Activated naive CD4-positive, alpha-beta T cell treated with anti-CD3 and anti-CD28 coated beads, Interleukin-2, amount 50 U/mL, for 16 hours (primary cell): ENCODE measurements at places on chromosomes 1 and 21.
A peak's percentile ranks its signal among the peaks of the same experiment; 100 is the strongest.

GRCh38 chr1:164064501-164064900 lies 494.5 kb upstream of the PBX1 start:
- no peak for DNase-seq

DNA sequence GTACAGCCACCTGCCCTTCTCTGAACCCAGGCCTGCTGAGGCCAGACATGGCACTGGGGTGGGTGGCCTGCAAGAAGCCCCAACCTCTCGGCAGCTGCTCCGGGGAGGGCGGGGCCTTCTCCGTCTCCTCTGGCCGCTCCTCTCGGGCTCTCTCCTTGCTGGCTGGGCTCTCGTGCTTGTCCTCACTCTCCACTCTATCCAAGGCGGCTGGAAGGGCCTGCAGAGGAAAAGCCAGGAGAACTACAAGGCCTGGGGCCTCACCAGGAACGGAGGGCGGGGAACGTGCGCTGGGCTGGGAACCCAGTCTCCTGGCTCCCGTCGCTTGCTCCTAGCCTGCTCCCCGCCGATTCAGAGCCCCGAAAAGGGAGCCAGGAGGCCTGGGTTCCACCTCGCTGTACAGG lies 59.1 kb downstream of the CHD5 start:
- DNase-seq, result no peak

GRCh38 chr1:9449110-9449627 lies 90.1 kb upstream of the SLC25A33 start:
- DNase-seq, result no peak

GRCh38 chr1:212586206-212587015 lies 22.1 kb upstream of the ATF3 start:
- no peak for DNase-seq

GRCh38 chr1:47919113-47919833 lies 77.9 kb downstream of the TRABD2B start:
- no peak for DNase-seq

- DNase-seq, result no peak
Measured at GRCh38 chr21:38042246-38042645, 126.0 kb upstream of the KCNJ6 start.

GRCh38 chr1:27968692-27969091 lies 8.9 kb downstream of the XKR8 start:
- DNase-seq, result no peak

DNA sequence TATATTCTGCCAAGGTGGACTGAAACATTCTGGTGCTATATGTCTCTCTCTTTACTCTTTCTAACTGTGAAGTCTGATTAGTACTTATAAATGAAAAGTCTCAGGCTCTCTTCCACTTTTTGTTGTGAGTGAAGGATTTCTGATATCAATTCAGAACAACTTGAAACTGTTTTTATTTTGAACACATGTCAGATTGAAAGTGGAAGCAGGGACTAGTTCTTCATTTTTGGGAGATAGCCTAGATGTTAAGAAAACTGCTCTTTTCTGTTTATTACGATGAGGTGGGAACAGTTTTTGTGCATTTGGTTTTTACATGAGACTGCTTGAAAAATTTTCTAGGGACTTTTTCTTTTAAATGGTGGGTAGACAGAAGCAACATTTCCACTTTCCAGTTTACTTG lies 14.5 kb upstream of the GBP3 start:
- DNase-seq, result no peak

DNA sequence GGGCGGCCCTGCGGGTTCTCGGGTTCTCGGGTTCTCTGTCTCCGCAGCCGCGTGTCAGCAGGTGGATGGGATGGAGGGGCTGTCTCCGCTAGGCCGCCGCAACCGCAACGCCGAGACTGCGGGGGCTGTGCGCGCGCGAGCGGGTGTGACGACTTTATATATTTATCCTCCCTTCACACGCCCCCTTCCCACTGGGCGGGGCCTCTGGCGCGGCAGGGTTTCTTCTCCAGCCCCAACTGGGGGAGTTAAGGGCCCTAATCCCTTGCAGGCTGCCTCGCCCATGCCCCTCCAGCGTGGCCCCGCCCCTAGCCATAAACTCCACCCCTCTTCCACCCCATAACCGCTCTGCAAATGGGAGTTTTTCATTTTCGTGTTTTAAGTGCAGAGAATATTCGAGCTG lies 3.4 kb downstream of the IGSF21 start:
- DNase-seq, result no peak

GRCh38 chr1:40868051-40868723 lies 6.0 kb upstream of the CITED4 start:
- DNase-seq, result no peak

DNA sequence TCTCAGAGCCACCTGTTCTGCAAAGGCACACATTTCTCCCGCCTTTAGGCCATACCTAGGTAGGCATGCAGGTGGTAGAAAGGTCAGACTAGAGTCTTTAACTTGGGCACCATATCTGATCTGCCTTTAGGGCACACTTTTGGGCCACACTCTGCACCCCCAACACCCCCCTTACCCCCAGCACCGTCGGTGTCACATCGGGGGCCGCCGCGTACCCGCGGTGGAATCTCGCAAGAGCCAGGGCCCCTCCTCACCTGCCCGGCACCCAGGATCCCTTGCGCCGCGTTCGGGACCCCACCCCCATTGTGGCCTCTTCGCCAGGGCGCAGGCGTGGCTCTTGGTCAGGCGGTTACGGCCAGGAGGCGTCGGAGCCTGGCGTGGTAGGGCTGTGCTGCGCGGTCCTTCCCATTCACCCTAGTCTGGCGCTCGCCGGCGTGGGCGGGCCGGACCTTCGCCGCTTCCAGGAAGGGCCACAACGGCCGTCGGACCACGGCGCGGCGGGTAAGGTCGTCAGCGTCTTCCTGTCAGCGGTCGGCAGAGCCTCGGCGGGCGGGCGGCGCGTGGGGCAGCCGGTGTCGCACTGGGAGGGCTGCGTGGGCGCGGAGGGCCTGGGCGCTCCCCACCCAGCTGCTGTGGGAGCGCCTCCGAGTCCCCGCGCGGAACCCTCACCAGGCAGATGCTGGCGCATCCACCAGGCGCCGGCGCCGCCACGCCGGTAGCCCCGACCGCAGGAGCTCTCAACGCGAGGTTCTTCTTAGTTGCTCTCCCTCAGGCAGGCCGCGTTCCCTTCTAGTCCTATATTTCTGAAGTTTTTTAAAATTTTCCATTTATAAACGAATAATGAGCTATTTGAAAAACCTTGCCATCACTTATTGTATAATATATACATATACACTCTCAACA lies at the start of gene DNAH14:
DNAH14 (plus strand) TSS at position 341 of the 903 bp plus-strand sequence. CDS start 23,028 bp downstream, outside the sequence.
- DNase-seq, result peak; percentile 17

DNA sequence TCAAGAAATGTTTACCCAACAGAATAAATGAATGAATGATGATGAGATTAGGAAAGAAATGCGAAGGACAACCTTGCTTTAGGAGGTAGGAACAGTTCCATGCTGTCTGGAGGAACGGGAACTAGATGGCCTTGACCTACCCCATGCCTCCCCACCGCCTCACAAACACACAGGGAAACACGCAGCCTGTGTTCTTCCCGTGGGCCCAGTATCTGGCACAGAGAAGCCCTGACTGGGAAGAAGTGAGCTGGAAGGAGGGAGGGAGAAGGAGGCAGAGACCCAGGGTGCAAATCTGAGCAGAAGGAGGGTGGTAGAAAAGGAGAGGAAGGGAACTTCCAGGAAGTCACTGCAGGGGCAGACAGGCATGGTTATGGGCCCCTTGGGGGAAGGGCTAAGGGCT lies 3.5 kb upstream of the ADORA1 start:
- no peak for DNase-seq

- DNase-seq, result no peak
Measured at GRCh38 chr1:157482174-157482573, 70.1 kb downstream of the FCRL5 start.

DNA sequence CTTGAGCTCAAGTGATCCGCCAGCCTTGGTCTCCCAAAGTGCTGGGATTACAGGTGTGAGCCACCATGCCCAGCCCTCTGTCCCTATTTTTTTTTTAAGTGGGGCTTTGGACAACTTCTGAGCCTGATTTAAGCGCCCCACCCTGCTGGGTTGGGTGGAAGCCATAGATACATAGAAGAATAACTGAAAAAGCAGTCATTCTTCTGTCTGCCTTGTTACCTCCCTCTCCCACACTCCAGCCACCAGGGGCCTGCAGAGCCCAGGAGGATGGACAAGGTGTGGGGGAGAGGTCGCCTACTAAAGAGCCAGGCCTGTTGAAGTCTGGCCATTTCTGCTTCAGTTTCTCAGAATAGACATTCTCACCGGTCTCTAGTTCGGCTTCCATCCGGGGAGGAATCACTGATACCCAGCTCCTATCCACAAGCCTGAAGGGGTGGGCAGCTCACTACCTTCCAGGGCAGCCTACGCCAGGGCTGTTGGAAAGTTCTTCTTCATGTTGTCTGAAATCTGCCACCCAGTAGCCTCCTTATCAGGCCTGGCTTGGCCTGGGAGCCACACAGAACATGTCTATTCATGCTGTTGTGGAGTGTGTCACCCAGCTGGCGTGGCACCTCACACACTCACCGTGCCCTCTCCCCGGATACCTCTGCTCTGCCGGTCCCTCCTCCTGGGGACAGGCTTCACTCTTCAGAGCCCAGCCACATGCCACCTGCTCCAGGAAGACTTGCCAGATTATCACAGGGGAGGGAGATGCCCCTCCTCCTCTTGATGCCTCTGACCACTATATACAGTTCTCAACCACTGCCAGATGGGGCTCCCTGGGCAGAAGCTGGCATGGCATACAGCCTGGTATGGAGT lies 27.7 kb downstream of the KNCN start:
- DNase-seq, result no peak

GRCh38 chr21:46021398-46021797 lies 39.8 kb downstream of the COL6A1 start:
- no peak for DNase-seq

- no peak for DNase-seq
Measured at GRCh38 chr1:187384504-187384903, 555.8 kb downstream of the PLA2G4A start.

- DNase-seq, result no peak
Measured at GRCh38 chr1:236489710-236490377, 33.9 kb upstream of the LGALS8 start.

DNA sequence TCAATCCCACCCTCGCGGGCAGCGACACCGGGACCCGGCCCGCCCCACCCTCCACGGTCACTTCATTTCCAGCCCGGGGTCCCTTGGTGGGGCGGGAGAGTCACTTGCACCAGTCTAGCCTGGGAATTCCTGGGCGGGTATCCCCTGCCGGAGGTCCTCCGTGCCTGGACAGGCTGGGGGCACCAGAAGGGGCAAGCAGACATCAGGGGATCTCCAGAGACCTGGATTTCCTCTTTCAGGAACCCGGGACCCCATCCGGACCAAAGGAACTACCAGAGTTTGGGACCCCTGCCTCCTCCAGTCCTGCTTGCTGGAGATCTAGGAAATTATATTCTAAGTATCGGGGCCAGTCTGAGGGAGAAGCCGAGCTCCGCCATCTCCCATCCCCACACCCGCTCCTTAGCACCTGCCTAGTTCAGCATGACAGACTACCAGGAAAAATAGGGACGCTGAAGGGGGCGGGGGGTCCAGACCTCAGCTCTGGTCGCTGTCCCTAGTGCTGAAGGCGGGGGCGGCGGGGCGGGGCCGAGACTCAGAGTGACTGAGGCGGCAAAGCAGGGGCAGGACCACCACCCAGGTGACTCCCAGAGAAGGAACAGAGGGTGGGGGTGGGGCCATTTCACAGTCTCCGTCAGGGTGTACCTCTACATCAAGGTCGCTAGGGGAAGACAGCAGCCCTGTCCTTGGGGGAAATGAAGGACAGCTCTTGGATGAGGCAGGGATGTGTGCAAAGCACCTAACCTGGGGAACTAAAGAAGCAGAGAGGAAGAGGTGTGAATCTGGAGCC lies 832 bp downstream of the HCN3 start:
- peak; percentile 82 for DNase-seq

- no peak for DNase-seq
Measured at GRCh38 chr21:38950435-38951094, 144.8 kb downstream of the ETS2 start.

- no peak for DNase-seq
Measured at GRCh38 chr1:228811712-228812305, 76.5 kb downstream of the RHOU start.

GRCh38 chr1:94199398-94199797 lies 38.0 kb downstream of the ARHGAP29 start:
- DNase-seq, result no peak

DNA sequence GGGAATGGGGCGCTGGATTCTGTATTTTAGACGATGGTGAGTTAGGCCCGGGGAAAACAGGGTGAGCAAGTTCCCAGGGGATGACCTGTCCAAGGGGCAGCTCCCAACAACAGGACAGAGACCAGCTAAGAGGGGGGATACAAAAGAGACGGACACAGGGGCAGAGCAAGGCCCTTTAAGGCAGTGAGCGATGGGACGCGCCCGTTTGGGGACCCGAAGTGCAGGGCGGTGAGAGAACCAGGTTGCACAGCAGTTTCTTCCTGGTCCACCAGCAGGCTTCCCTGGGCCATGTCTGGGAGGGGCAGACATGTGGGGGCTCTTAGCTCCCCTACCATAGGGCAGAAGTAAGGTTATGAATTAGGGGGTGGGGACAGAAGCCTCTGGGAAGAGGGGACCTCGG lies 22.0 kb downstream of the INAVA start:
- no peak for DNase-seq

DNA sequence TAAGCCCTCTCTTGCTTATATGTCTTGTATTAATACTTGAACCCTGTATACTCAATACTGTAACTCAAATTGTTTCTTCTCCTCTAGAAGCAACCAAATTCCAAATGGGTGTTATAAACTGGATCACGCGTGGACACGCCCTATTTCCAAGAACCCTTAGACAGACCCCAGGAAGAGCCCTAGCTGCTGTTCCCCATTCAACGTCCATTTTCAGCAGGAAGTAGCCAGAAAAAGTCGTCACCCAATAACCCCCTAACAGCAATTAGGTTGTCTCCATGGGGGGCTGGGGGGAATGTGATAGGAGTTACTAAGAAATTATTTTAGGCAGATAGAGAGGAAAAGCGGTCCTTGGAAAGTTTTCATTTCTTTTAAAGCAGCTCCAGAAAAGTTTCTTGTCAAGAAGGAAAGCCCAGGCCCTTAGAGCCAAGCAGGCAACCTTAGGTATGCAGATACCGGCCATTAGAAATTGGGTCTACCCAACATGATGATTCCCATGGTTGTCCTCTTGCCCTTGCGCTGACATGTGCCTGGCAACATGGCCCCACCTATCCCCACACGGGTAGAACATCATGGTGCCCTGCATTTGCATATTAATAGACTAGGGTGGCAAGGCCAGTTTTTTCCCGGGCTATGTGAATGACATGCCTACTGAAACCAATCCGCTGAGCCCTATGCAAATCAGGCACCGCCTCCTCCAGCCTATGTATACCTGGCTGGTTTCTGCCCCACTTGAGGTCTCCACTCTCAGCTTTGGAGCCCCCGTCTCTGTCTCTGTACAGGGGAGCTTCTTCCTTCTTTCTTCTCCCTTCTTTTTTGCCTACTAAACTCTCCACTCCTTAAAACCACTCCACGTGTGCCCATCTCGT lies 4.0 kb upstream of the CD46 start:
- DNase-seq, result no peak

GRCh38 chr1:234315091-234315541 lies 58.1 kb upstream of the COA6 start:
- peak; percentile 47 for DNase-seq

GRCh38 chr1:61825393-61825792 lies 83.1 kb downstream of the PATJ start:
- DNase-seq, result no peak
